ENCODE measurements at places on chromosomes 7 and 10.

GRCh38 chr10:74194545-74194944 is 43.5 kb downstream of the ADK start:
- DNase-seq: no peak

GRCh38 chr7:7351156-7351555 is 168.8 kb downstream of the C1GALT1 start:
- DNase-seq: no peak

GRCh38 chr7:148579366-148579765 is 11.2 kb upstream of the C7orf33 start:
- DNase-seq: no peak

DNA sequence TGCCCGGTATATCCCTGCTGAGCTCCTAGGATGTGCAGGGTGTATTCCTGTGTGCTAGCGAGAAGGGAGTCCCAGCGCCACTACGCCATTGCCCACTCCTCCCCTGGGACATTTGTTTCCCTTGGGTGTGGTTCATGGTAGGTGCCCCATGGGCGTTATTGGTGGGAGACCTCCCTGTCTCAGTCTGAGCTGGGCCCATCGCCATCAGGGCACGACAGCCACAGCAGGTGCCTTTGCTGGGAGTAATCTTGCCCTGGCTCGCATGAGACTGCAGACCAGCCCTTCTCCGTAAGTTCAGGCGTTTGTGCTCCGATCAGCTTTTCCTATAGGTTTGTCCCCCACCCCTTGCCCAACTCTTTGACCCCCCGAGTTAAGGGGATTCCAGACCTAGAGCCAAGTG is 137.3 kb upstream of the SH2B2 start:
- no peak for DNase-seq

- no peak for DNase-seq
Observed at GRCh38 chr7:44158096-44158872, 17.2 kb upstream of the MYL7 start.

- no peak for DNase-seq
Observed at GRCh38 chr7:38190011-38190410, 12.0 kb downstream of the STARD3NL start.

DNA sequence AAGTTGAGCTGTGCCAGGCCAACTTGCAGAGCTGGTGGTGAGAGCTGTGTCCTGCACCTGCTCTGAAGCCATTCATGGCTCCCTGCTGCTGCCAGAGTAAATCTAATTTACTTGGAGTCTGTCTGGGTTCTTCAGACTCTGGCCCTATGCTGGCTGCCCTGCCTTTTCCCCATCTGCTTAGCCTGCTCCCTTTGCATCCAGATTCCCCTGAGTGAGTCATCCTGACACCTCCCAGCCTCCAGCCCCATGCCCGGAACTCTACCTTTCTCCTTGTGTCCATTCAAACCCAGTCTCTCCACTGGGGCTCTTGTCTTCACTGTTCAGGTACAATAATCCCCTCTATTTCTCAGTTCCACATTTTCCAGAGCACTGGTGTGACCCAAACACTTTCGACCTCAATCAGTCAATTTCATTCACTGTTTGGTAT is 434.4 kb upstream of the ZMIZ1 start:
- DNase-seq: no peak

GRCh38 chr10:95793401-95794045 is 37.6 kb downstream of the ENTPD1 start:
- no peak for DNase-seq

DNA sequence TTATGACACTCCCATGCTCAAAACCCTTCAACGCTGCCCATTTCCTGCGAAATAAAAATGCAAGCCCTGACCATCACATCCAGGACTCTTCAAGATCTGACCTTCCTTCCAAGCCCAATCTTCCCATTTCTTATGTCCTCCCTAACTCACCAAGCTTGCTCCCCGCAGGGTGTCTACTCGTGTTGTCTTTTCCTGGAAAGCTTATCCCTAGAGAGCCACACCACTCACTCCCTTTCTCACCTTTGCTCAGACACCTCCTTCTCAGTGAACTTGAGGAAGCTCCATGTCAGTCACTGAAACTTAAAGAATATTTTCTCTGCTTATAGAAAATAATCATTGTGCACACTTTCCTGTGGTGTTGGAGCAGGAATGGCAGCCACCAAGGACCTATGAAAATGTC is 54.4 kb upstream of the CACNB2 start:
- DNase-seq: no peak

DNA sequence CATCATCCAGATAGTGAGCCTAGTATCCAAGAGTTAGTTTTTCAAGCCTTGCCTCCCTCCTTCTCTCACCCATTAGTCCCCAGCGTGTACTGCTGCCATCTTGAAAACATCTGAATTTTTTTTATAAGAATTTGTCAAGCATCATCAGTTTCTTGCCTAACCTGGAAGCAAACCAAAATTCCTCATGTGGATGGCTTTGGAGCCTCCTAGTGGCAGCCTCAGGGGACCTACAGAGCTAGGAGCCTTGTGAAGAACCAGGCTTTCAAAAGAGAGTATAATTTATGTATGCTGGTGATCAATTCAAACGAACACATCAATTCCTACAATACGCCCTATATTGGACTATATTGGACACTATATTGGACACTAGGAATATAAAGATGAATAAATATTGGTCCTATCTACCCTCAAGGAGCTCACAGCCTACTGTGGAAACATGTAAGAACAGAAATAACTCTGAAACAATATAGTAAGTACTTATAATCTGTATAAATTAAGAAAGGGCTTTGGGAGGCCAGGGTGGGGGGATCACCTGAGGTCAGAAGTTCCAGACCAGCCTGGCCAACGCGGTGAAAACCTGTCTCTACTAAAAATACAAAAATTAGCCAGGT is 63.4 kb downstream of the HPSE2 start:
- no peak for DNase-seq

DNA sequence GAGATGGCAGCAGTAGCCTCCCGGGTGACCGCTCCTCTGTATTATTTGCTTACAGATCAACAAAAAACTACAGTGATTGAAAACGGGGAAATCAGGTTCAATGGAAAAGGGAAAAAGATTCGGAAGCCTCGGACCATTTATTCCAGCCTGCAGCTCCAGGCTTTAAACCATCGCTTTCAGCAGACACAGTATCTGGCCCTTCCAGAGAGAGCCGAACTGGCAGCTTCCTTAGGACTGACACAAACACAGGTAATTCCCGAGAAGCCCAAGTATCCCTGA is 2.2 kb downstream of the DLX6 start:
- no peak for DNase-seq

DNA sequence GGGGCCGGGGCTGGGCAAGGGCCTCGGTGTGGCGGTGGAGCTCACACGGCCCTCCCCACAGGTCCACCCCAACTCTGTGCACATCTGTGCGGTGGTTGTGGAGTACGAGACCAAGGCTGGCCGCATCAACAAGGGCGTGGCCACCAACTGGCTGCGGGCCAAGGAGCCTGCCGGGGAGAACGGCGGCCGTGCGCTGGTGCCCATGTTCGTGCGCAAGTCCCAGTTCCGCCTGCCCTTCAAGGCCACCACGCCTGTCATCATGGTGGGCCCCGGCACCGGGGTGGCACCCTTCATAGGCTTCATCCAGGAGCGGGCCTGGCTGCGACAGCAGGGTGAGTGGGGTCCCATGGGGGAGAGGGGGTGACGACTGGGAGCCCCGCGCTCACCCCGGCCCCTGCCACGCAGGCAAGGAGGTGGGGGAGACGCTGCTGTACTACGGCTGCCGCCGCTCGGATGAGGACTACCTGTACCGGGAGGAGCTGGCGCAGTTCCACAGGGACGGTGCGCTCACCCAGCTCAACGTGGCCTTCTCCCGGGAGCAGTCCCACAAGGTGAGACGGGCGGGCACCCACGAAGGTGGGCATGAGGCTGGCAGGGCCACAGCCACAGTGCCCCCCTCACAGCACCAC is 8.8 kb downstream of the TMEM120A start:
- DNase-seq: no peak

GRCh38 chr7:40845943-40846342 is 711.1 kb downstream of the SUGCT start:
- no peak for DNase-seq

GRCh38 chr7:131527456-131527855 is 29.0 kb downstream of the PODXL start:
- DNase-seq: no peak

DNA sequence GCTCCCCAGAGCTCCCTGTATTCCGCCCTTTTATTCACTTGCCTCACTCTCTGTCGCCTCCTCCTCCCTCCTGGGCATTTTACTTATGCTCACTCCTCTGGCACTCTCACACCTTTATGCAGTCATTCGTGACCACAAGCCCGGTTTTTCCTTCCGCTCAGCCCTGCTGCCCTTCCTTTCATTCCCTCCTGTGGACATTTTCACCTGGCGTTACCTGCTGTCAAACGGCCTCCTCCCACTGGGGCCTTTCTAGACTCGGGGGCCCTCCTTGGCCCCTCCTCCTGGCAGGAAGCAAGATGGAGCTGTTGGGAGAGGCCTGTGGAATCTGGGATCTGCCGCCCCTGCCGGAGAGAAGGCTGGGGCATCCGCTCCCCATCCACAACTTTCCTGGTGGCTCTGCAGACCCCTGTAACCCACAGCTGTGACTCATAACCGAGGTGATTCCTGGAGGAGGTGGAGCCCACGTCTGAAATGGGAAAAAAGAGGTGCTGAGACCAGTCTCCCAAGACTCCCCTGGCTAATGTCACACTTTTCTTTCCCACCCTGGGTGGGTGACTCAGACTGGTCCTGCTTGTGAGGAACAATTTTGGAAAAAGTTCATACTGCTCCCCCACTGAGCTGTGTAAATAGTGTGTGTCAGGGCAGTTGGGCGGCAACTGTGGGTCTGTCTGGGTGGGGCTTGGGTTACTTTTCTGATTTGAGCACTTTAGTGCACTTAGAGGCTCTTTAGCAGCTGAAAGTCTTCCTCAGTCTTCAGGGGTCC is 1.2 kb downstream of the VCL start:
- DNase-seq: peak; percentile 6

- no peak for DNase-seq
Observed at GRCh38 chr10:36886303-36886891, 239.0 kb upstream of the ANKRD30A start.

GRCh38 chr10:104322416-104322782 is 15.9 kb downstream of the ITPRIP start:
- DNase-seq: no peak
